ENCODE measurements at places on chromosomes 4 and X.
A peak's percentile ranks its signal among the peaks of the same experiment; 100 is the strongest.

DNA sequence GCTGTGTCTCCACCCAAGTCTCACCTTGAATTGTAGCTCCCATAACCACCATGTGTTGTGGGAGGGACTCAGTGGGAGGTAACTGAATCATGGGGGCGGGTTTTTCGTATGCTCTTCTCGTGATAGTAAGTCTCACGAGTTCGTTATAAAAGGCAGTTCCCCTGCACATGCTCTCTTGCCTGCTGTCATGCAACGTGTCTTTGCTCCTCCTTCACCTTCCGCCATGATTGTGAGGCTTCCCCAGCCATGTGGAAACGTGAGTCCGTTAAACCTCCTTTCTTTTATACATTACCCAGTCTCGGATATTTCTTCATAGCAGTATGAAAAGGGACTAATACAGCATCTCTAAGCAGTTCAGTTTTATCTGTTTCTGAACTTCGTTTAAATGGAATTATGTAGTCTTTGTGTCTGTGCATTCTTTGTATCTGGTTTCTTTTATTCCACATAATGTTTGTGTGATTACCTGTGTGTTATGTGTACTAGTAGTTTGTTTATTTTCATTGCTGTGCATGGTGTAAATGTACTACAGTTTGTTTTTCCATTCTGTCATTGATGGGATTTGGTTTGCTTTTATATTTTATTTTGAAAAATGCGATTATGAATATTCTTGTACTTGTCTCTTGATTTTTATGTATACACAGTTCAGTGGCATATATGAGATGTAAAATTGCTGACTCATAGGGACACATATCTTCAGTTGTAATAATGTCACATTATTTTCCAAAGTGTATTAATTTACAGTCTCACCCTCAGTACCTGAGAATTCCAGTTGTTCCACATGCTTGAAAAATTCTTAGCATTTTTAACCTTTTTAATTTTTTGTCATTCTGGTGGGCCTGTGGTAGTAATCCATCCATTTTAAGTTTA lies 304.9 kb downstream of the GBA3 start:
- DNase-seq, result no peak

DNA sequence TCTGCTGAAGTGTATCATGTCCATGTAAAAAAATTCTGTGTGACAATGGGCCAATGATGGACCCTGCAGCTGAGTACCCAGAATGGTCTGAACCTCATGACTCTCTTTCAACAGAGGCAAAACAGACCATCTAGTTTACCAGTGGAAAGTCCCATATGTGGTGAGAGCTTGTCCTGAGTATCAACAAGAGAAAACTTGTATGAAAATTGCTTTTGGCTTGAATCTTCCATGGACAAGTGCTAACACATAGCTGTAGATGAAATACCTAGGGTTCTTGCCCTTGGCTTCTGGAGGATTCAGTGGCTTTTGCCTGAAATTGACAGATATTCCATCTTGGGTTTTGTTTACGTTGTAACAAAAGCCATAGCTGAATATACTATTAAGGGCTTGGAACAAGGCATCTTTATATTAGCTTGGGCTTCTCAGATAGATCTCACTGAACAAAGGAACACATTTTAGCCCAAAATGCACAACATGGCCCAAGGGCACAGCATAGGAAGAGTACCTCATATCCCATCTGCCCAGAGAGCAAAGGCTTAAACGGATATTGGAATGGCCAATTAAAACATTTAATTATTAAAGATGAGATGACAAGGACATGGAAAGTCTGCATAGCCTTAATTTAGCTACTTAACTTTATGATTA lies 128.5 kb upstream of the HPGD start:
- DNase-seq, result no peak

GRCh38 chr4:106793933-106794332 lies 242.2 kb downstream of the DKK2 start:
- no peak for DNase-seq

- DNase-seq, result no peak
Measured at GRCh38 chr4:152112887-152113286, 352.1 kb upstream of the GATB start.

DNA sequence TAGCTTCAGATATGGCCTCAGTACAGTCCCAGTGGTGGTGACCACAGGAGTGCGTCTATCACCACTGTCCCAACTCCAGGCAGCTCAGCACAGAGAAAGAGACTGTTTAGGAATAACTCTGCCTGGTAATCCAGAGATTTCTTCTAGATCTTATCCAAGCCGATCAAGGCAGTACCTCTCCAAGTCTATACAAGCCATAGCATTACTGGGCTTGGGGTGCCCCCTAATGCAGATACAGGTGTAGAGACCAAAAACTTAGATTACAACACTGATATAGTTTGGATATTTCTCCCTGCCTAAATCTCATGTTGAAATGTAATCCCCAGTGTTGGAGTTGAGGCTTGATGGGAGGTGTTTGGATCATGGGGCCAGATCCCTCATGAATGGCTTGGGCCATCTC lies 100.9 kb downstream of the PTCHD1 start:
- no peak for DNase-seq

GRCh38 chr4:120517966-120518365 lies 404.6 kb downstream of the PRDM5 start:
- peak; percentile 36 for DNase-seq

DNA sequence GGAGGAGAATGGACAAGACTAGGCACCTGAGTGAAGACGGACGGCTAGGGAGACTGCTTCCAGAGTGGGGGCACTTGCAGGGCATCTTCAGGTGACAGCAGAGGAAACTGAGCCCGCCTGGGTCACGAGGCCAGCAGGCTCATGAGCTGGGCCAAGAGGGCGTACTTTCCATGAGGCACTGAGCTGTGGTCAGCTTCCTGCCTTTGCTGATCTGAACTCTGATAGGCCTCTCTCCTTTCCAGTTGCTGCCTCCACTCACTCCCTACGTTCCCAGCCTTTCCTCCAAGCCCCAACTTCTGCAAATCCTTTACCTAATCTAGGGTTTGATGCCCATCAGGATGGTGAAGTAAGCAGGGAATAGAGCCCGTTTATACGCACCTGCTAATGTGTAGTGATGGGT lies 1.4 kb upstream of the L1CAM start:
- no peak for DNase-seq

DNA sequence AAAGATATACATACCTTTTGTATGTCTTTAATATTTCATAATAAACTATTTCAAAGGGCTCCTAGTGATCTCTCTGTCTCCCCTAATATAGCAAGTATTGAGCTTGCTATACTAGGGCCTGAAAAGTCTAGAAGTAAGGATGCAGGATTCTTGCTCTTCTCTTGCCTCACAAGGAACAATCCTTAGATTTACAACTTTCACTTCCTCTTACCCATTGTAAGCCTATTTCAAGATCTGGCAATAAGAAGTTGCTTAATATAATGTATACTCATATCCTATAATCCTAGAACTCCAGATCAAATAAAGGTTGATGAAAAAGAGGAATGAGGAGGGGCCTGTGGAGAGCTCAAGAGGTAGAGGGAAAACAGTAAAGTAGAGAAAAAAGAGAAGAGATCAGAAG lies 40.8 kb upstream of the CHRDL1 start:
- no peak for DNase-seq

DNA sequence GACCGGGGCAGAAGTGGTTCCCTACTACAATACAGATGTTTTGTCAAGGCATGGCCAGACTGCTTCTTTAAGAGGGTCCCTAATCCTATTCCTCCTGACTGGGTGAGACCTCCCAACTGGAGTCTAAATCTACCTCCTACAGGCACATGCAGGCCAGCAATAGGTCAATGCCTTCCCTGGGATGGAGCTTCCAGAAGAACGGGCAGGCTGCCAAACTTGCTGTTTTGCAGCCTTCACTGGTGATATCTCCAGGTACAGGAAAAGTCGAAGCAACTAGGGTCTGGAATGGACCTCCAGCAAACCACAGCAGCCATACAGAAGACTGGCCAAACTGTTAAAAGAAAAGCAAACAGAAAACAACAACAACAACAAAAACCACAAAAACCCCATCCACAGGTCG lies 678.4 kb upstream of the DIAPH2 start:
- no peak for DNase-seq
